ENCODE measurements at places on chromosomes 5 and 9. TPM values are rescaled to one million over a fixed set of nuclear protein-coding genes. Genes with fewer than 3 reads are reported as not detected.

NR5A1 gene
- total RNA-seq, result not detected

GARIN3 gene
- total RNA-seq, result not detected

FCN2 gene
- total RNA-seq, result not detected

UGT3A2 gene
- not detected for total RNA-seq

IRX2 gene
- total RNA-seq, result 3.3 TPM

CEP72 gene
- 1.5 TPM for total RNA-seq

TCF7 gene
- total RNA-seq, result 3.9 TPM

WWC1 gene
- 0.17 TPM for total RNA-seq

MARCOL gene
- not detected for total RNA-seq

EQTN gene
- not detected for total RNA-seq

ECSCR gene
- not detected for total RNA-seq

RGMB gene
- total RNA-seq, result 14.7 TPM

PAPPA gene
- 23.4 TPM for total RNA-seq

SPAG8 gene
- 1.5 TPM for total RNA-seq

C9orf50 gene
- under 0.01 TPM for total RNA-seq

DOK3 gene
- total RNA-seq, result 1.1 TPM

TRAF2 gene
- total RNA-seq, result 9.2 TPM

GCNT4 gene
- total RNA-seq, result 0.16 TPM

PTGER4 gene
- 5.2 TPM for total RNA-seq

ARRDC1 gene
- 11.8 TPM for total RNA-seq

CARD9 gene
- total RNA-seq, result 0.79 TPM

CCIN gene
- total RNA-seq, result 0.79 TPM

PHF24 gene
- total RNA-seq, result 0.16 TPM

UGT3A1 gene
- total RNA-seq, result not detected

KYAT1 gene
- 8.4 TPM for total RNA-seq

CFAP77 gene
- total RNA-seq, result not detected

TLX3 gene
- not detected for total RNA-seq

GBGT1 gene
- total RNA-seq, result 1.3 TPM

SLC6A19 gene
- not detected for total RNA-seq

CD274 gene
- total RNA-seq, result 1.6 TPM

CCDC187 gene
- under 0.01 TPM for total RNA-seq

TAF11L10 gene
- not detected for total RNA-seq

TAF11L12 gene
- total RNA-seq, result not detected

EIF4E1B gene
- total RNA-seq, result not detected

CCL19 gene
- not detected for total RNA-seq
